ENCODE measurements at places on chromosomes 1 and 21. TPM values are rescaled to one million over a fixed set of nuclear protein-coding genes. Genes with fewer than 3 reads are reported as not detected.

PKP1 gene
- 12.1 TPM for total RNA-seq

SYTL1 gene
- total RNA-seq: 0.96 TPM

- no peak for DNase-seq
These were observed at the start of gene ELAVL4 for GRCh38 chr1:50108497-50109059. Gene ELAVL4 (plus strand): TSS chr1:50108920. CDS start chr1:50109190, 270 bp downstream.

GRCh38 chr1:214349008-214349407 is 68.0 kb downstream of the SMYD2 start:
- DNase-seq: no peak

- DNase-seq: no peak
These were observed 104.4 kb downstream of the EPHB2 start for GRCh38 chr1:22815043-22815365.

DNA sequence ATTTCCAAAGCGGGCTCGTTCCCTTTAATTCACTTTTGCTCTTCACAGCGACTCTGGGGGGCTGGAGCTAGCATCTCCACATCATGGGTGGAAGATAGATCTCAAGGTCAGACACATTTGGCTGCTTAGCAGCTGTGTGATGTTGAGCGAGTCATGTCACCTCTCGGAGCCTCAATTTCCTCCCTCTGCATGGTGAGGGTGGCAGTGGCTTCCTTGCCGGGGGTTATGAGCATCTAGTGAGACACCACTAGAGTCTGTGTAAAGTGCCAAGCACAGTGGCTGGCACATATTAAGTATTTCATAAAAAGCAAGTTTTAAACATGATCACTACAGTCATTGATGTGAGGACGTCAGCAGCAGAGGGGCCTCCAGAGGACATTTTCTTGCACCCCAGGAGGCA is 16.9 kb upstream of the ECE1 start:
- DNase-seq: no peak

DNA sequence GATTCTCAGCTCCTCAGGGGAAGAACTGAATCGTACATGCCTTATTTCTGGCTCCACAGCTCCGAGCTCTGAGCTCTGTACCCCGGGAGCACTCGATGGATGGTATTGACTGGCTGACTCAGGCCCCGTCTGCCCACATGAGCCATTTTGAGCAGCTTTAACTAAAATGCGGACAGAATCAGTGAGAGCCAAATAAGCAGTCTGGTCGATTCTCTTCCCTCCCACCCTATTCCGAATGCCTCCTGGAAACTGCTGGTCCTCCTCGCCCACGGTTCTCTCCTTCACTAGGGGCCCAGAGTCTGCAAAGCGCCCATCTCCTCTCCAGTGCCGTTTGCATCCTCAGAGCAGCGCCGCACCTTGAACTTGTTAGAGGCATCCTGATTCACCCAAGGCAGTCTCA is 125.9 kb upstream of the IRF2BP2 start:
- DNase-seq: no peak
